ENCODE measurements at places on chromosomes 16 and 17.

DNA sequence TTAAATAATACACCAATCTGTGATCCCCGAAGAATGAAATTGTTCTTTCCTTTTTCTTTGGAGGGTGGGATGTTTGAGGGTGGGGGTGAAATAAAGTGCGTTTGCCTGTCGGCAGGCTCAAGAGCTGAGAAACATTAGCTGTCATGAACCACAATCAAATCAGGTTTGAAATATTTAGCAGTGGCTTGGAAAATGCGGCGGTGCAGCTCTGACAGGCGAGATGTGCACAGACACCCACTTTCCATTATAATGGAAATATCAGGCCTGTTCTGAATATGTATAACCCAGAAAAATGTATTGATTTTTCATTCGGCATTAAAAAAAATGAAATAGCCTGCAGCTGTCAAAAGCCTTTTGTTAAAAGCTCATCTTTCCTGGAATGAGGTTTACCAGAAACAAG lies 212.8 kb downstream of the ZFHX3 start:
- DNase-seq = no peak

- DNase-seq = no peak
Measured at GRCh38 chr16:66486773-66487579, 59.9 kb downstream of the BEAN1 start.

DNA sequence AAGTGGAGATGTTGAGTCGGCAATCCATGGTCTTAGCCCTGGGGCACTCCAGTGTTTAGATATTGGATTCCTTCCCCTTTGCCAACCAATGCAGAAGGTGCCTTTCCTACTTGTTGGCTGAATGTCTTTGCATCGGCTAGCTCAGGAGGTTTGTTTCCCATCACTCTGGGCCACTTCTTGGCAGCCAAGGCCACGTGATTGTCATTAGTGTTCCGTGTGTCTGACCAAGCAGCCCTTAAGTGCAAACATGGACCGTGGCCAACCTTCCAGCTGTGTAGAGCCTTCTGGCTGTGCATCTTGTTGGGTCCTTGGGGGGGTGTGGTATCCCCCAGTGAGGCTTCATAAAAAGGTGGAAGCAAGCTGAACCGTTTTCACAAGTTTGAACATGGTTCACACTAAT lies 66.0 kb downstream of the GNAO1 start:
- DNase-seq = no peak

- DNase-seq = no peak
Measured at GRCh38 chr16:53766304-53767016, 62.5 kb downstream of the FTO start.

All from activated CD4-positive, CD25-positive, alpha-beta regulatory T cell treated with anti-CD3 and anti-CD28 coated beads, Interleukin-2, amount 50 U/mL, for 72 hours (primary cell).